Upper lobe of left lung (tissue), 6 donors: ENCODE measurements at places on chromosomes 1 and 21. TPM values are rescaled to one million over a fixed set of nuclear protein-coding genes. Genes with fewer than 3 reads are reported as not detected.

GRCh38 chr1:187157552-187157951 lies 328.8 kb downstream of the PLA2G4A start:
- H3K4me1 ChIP-seq, result no peaks in the 10 kb centered on the region
- H3K4me3 ChIP-seq, result no peak overlapping the region
- H3K36me3 ChIP-seq, result no peaks in the 10 kb centered on the region
- no peaks in the 10 kb centered on the region for H3K27me3 ChIP-seq

- H3K27me3 ChIP-seq, result no peaks in the 10 kb centered on the region
- no peak for DNase-seq
- no peaks in the 10 kb centered on the region for H3K36me3 ChIP-seq
- no peaks in the 10 kb centered on the region for H3K4me1 ChIP-seq
Observed at GRCh38 chr21:27515676-27516075, 548.8 kb upstream of the ADAMTS5 start.

GRCh38 chr1:209412566-209412965 lies 170.9 kb upstream of the CAMK1G start:
- H3K4me3 ChIP-seq, result no peak overlapping the region
- H3K27ac ChIP-seq, result no peak overlapping the region
- DNase-seq, result no peak
- H3K36me3 ChIP-seq, result no peaks in the 10 kb centered on the region
- no peaks in the 10 kb centered on the region for H3K27me3 ChIP-seq
- no peaks in the 10 kb centered on the region for H3K4me1 ChIP-seq

GRCh38 chr1:67308136-67308535 lies 463 bp downstream of the IL12RB2 start:
- DNase-seq, result no peak
- peaks cover 12% of the 10 kb centered on the region for H3K4me1 ChIP-seq
- H3K36me3 ChIP-seq, result no peaks in the 10 kb centered on the region
- H3K27ac ChIP-seq, result no peak overlapping the region
- no peaks in the 10 kb centered on the region for H3K27me3 ChIP-seq

DNA sequence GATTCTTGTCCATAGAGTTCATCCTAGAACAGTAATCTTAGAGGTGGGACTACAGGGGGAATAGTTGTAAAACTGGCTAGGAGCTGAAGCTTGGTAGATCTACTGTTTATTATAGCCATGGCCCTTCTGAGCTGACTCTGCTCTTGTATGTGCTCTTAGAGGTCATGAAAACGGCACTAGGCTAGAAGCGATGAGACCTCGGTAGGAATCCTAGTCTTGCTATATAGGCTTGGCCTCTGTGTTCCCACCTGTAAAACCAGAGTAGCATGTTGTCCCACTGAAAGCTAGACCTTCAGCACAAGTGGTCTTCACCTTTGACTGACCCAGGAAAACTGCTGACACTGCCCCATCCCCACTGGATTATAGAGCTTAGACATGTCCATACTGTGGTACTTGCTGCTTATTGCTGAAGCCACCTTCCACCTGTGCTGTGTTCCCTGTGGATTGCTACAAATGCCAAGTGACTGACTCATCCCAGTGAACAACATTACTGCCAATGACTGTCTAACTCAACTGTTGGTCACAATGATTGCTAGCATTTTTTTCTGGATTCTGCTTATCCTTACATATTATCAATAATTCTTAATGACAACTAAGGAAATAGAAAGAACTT lies 23.0 kb upstream of the PIGC start:
- H3K4me3 ChIP-seq, result no peak overlapping the region
- H3K27me3 ChIP-seq, result no peaks in the 10 kb centered on the region
- H3K27ac ChIP-seq, result no peak overlapping the region
- H3K4me1 ChIP-seq, result no peaks in the 10 kb centered on the region

- no peaks in the 10 kb centered on the region for H3K36me3 ChIP-seq
- DNase-seq, result no peak
- H3K4me3 ChIP-seq, result no peak within 1 kb of the TSS
- H3K27ac ChIP-seq, result no peak within 1 kb of the TSS
Observed at GRCh38 chr1:19664453-19665185, at the start of gene HTR6. HTR6 (plus strand) TSS chr1:19664875; CDS start chr1:19665754, 879 bp downstream.

DNA sequence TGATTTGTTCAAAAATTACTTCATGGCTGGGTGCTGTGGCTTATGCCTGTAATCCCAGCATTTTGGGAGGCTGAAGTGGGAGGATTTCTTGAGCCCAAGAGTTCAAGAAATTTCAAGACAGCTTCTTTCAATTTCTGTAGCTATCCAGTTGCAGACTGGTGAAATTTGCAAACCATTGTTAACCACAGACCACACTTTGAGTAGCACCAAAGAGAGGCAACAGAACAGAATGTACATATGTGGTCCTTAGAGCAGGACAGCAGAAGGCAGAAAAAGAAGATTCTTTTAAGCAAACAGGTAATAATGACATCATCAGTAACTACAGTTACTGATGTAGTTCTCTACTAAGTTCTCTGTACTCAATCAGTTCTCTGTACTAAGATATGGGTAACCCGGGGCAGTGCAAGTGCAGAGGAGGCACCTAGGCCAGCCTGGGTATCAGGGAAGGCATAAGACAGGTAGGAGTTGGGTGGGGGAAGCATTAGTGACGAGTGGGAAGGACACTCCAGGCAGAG lies 5.5 kb upstream of the KLF17 start:
- H3K36me3 ChIP-seq, result no peaks in the 10 kb centered on the region
- no peaks in the 10 kb centered on the region for H3K4me1 ChIP-seq
- no peak overlapping the region for H3K4me3 ChIP-seq

- no peaks in the 10 kb centered on the region for H3K27me3 ChIP-seq
- peaks cover 17% of the 10 kb centered on the region for H3K36me3 ChIP-seq
- H3K4me1 ChIP-seq, result peaks cover 61% of the 10 kb centered on the region
- H3K4me3 ChIP-seq, result peak overlapping the region; percentile 49
- peak overlapping the region; percentile 97 for H3K27ac ChIP-seq
Observed at GRCh38 chr21:43727519-43728153, 8.7 kb downstream of the PDXK start.

- H3K4me1 ChIP-seq, result no peaks in the 10 kb centered on the region
- H3K27ac ChIP-seq, result no peak overlapping the region
- H3K27me3 ChIP-seq, result no peaks in the 10 kb centered on the region
- DNase-seq, result no peak
- H3K4me3 ChIP-seq, result no peak overlapping the region
Observed at GRCh38 chr21:28308516-28308915, 684.2 kb downstream of the LTN1 start.

DNA sequence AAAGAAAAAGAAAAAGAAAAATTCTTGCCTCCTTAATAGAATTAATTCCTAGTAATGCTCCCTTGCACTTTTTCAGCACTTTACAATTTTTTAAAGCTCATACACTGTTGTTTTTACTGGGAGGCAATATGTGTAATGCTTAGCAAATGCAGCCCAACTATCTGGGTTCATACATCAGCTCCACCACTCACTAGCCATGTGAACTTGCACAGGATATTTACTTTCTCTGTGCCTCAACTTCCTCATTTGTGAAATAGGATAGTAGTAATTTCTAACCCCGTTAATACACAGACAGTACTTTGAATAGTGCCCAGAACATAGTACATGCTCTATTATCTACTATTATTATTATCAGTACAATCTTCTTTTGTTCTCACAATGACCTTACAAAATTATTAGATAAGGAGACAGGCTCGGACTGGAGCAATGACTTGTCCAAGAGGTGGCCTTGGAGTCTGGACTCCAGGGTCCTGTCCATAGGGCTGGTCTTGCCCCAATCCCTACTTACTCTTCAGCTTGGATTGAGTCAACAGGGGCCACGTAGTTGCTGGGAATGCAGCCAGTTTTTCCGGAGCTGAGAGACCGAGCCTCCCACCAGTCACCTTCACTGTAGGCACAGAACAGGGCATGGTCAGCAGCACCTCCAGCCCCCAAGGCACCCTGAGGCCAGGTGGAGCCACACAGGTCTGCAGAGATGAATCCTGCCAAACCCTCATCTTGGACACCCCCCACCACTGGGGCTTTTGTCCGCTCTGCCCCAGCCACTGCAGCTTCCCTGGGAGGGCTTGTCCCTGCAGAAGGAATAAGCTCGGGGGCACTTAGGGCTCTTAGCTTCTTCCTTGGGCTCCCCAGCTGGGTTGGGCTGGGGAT lies 13.7 kb downstream of the FGR start:
- no peaks in the 10 kb centered on the region for H3K27me3 ChIP-seq
- peaks cover 18% of the 10 kb centered on the region for H3K36me3 ChIP-seq
- DNase-seq, result no peak
- peak overlapping the region; percentile 74 for H3K27ac ChIP-seq

- no peak overlapping the region for H3K27ac ChIP-seq
- no peaks in the 10 kb centered on the region for H3K27me3 ChIP-seq
- H3K4me1 ChIP-seq, result peaks cover 39% of the 10 kb centered on the region
Observed at GRCh38 chr21:45085700-45086099, 11.3 kb downstream of the ADARB1 start.

- H3K27ac ChIP-seq, result peak overlapping the region; percentile 88
- peak overlapping the region; percentile 100 for H3K4me3 ChIP-seq
- no peaks in the 10 kb centered on the region for H3K27me3 ChIP-seq
Observed at GRCh38 chr1:26900815-26901511, 696 bp upstream of the GPATCH3 start.

GRCh38 chr1:232923739-232924386 lies 26.5 kb upstream of the NTPCR start:
- H3K27me3 ChIP-seq, result no peaks in the 10 kb centered on the region
- H3K27ac ChIP-seq, result no peak overlapping the region
- no peak overlapping the region for H3K4me3 ChIP-seq
- no peak for DNase-seq
- no peaks in the 10 kb centered on the region for H3K4me1 ChIP-seq

DNA sequence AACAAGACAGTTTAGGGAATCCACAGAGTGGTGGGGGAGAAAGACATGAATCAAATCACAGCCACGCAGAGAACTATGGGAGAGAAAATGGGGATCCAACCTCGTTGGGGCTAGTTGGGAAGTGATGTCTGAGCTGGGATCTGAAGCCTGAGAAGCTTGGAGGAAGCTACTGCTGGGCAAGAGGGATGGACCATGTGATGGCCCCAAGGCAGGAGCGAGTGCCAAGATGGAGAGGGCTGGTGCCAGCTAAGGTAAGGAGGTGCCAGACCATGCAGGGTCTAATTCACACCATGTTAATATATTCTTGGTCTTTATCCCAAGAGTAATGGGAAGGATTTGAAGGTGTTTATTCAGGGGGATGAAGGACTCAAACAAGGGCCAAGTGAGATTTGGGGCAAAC lies 18.2 kb upstream of the TCEA3 start:
- no peak overlapping the region for H3K4me3 ChIP-seq
- no peak for DNase-seq
- no peaks in the 10 kb centered on the region for H3K36me3 ChIP-seq

DNA sequence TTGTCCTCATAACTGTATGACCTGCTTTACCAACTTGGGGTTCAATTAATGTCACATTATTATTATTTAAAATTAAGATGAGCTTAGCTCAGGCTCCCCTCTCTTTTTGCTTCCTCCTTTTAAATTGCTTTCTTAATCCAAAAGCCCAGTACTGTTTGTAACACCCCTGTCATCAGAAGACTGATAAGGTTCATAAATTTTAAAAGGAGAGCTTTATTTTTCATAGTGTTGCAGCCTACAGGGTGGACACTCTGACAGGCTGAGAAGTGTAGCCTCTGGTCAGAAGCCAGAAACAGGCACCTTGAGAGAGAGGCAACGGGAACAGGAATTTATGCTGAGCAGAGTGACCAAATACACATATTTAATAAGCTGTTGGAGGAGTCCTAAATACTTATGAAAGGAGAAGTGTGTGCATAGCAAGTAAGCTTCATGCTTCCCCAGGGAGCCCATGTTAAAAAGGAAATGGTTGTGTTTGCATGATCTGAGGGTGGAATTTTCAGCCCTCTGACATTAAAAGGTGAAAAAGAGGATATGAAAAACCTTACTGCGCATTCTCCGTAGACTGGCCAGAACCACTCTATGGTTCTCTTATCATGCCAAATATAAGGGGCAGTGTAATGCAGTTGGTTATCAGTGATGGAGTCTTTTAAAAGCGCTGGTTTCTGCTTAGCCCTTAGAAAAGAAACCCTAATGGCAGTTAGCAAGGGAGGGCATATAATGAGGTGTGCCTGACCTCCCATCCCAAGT lies 30.5 kb upstream of the FGGY start:
- H3K36me3 ChIP-seq, result no peaks in the 10 kb centered on the region
- DNase-seq, result no peak
- H3K4me1 ChIP-seq, result peaks cover 7% of the 10 kb centered on the region
- no peak overlapping the region for H3K27ac ChIP-seq
- H3K4me3 ChIP-seq, result no peak overlapping the region

DNA sequence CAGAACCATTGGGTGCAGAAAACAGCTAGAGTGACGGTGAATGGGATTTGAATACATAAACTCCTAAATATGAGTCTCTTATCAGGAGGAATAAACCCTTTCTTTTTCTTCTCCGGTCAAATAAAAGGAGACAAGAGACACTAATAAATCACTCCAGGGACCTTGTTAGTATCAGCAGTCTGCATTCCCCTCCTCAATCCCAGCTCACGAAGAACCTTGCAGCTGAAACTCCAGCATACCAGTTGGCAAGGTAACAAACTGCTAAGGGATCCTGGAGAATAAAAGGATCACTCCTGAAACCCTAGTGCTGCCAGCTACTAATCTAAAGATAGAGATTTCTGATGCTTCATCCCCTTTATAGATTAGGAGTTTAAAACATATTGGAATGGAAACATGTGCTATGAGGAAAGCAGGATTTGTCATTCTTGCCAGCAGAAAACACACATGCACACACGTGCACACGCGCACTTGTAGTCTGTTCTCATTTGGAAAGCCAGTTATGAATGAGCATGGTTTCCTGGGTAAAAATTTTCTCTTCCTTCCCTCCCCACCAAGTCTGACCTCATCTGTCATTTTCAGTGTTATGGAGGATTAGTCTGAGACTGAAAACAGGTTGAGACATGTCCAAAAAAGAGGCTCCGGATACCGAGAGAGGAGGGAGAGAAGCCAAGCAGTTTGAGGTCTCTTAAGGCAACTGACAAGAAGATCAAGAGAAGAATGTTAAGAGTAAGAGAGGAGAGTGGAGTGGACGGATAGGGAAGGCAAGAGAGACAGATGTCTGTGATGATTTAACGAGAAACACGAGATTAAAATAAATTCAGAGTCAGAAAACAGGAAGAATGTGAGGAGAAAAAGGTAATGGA lies 10.9 kb downstream of the IER5 start:
- H3K4me3 ChIP-seq, result no peak overlapping the region
- no peaks in the 10 kb centered on the region for H3K27me3 ChIP-seq
- no peak overlapping the region for H3K27ac ChIP-seq
- peaks cover 69% of the 10 kb centered on the region for H3K4me1 ChIP-seq
- H3K36me3 ChIP-seq, result no peaks in the 10 kb centered on the region

GRCh38 chr1:175164751-175165150 lies 27.8 kb downstream of the KIAA0040 start:
- DNase-seq, result no peak
- no peak overlapping the region for H3K4me3 ChIP-seq
- H3K27ac ChIP-seq, result no peak overlapping the region
- H3K36me3 ChIP-seq, result peaks cover 54% of the 10 kb centered on the region
- no peaks in the 10 kb centered on the region for H3K27me3 ChIP-seq

Gene MAN1C1
- 32.5 TPM for total RNA-seq

Gene EXTL1
- not detected for total RNA-seq

Gene CAMTA1
- 74.0 TPM for total RNA-seq

Gene AKR7A3
- total RNA-seq, result 1.0 TPM

Gene FCRL5
- total RNA-seq, result 0.22 TPM

Gene CRABP2
- 8.1 TPM for total RNA-seq

Gene SLC6A17
- not detected for total RNA-seq

Gene TDRD10
- total RNA-seq, result 6.2 TPM

Gene TRIM17
- 1.2 TPM for total RNA-seq

Gene CACYBP
- total RNA-seq, result 61.8 TPM

Gene ENTREP3
- 19.5 TPM for total RNA-seq
